ENCODE measurements at places on chromosomes 1 and 21. TPM values are rescaled to one million over a fixed set of nuclear protein-coding genes. Genes with fewer than 3 reads are reported as not detected.

Gene NPPA
- not detected for total RNA-seq

Gene TMIGD3
- 0.34 TPM for total RNA-seq

Gene FCER1A
- not detected for total RNA-seq

Gene ASTN1
- total RNA-seq = under 0.01 TPM

Gene PTGS2
- total RNA-seq = 0.17 TPM

Gene PDZK1IP1
- not detected for total RNA-seq

Gene SEC16B
- total RNA-seq = 4.0 TPM

Gene S100A7
- total RNA-seq = not detected

Gene POGK
- 17.3 TPM for total RNA-seq

Gene ERICH3
- not detected for total RNA-seq

Gene CD2
- not detected for total RNA-seq

Gene MYOC
- not detected for total RNA-seq

Gene MPL
- total RNA-seq = not detected

Gene GBP4
- not detected for total RNA-seq

Gene CYP4A22
- total RNA-seq = not detected

Gene TNFRSF9
- 0.15 TPM for total RNA-seq

Gene ALDH9A1
- total RNA-seq = 80.5 TPM

Gene CD48
- total RNA-seq = not detected

Gene MCOLN2
- 0.45 TPM for total RNA-seq

Gene ADGRL2
- total RNA-seq = 18.9 TPM

Gene BRINP3
- not detected for total RNA-seq

Gene CASQ2
- not detected for total RNA-seq

Gene PRKAB2
- 4.9 TPM for total RNA-seq

Gene AKR7A3
- total RNA-seq = 0.59 TPM

Gene EIF3I
- total RNA-seq = 370 TPM

Measured in bronchus fibroblast of lung (primary cell).